ENCODE measurements at places on chromosomes 4 and X.

DNA sequence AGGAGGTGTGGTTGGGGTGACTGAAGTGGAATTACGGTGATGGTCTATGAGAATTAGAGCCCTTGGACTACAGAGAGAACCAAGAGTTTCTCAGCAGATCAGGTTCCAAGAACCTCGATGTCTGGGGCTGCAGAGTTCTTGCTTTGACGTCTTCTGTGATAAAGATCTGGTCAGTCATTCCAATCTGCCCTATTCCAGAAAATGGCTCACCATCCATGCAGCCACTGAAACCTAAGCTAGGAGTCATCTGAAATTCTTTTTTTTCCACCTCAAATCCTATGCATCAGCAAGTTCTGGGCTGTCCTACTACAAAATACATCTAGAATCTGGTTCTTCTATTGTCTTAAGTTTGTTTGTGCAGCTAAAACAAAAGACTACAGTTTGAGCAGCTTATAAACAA lies 254.4 kb upstream of the PGRMC2 start:
- DNase-seq = no peak

GRCh38 chrX:110667706-110668105 lies 127.9 kb downstream of the CHRDL1 start:
- DNase-seq = no peak

DNA sequence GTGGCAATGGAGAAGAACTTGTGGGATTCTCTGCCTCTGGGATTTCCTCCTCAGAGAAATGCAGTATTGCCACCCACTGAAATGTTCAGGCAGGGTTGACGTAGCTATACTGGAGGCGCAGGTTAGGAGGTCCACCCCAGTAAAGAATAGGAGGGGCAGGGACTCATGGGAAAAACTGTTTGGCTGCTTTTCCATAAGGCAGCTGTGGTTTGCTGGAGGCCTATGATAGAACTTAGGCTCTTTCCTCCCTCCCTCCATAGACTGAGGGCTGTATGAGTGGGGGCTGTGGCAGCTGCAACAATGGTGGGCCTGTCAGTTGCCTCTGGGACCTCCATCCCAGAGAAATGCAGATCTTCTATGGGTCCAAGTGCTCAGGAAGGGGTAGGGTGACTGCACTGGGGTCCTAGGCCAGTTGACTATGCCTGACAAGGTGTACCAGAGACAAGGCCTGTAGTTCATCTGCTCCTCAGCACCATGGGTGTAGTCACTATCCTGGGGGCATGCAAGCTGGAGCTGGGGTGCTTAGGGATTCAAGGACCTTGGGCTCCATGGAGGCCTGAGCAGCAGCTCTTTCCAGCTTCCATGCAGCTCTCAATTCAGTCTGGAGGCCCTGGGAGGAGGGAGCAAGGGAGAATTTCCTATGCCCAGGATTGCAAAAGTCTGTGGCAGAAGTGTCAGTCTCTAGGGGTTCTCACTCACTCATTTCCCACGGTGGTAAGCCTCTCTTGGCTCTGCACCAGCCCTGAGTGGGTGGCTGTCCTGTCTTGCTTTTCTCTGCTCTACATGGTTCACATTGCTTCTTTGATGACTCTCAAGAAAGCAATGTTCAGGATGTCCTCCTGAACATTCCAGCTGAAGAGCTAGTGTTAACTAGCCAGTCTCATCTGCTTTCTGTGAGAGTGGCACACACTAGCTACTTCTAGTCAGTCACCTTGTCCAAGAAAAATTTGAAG lies 353.0 kb downstream of the IDS start:
- DNase-seq = no peak

DNA sequence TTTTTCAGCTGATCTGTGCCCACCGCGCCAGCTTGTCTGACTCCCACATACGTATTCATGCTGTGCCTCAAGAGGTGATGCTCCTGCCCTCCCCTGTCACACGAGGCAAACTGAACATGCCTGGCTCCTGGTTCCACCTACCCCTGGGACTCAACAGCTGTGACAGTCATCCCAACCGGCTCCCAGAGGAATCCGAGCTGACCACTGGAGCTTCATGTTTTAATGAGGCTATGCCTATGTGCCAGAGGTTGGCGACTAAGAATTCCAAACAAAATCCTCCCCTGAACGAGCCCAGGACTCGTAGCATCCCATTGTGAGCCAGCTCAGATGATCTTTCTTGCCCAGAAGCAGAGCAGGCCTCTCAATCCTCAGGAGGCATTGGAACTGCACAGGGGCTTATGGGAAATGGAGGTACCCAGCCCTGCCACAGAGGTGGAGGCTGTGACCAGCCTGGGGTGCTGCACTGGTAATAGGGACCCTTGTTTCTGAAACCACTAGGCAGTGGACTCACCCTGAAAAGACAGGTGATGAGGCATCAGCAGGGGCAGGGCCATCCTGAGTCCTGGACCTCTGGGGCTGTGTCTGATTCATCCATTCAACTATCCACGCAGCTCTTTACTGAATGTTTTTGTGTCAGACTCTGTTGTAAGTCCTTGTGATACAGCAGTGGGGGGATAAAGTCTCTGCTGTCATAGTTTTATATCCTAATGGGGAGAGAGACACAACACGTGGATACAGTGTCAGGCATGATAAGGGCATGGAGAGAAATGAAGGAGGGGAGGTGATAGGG lies 325.0 kb downstream of the EVC2 start:
- DNase-seq = no peak

GRCh38 chr4:180717451-180718033 lies 1525.7 kb upstream of the TENM3 start:
- DNase-seq = no peak

DNA sequence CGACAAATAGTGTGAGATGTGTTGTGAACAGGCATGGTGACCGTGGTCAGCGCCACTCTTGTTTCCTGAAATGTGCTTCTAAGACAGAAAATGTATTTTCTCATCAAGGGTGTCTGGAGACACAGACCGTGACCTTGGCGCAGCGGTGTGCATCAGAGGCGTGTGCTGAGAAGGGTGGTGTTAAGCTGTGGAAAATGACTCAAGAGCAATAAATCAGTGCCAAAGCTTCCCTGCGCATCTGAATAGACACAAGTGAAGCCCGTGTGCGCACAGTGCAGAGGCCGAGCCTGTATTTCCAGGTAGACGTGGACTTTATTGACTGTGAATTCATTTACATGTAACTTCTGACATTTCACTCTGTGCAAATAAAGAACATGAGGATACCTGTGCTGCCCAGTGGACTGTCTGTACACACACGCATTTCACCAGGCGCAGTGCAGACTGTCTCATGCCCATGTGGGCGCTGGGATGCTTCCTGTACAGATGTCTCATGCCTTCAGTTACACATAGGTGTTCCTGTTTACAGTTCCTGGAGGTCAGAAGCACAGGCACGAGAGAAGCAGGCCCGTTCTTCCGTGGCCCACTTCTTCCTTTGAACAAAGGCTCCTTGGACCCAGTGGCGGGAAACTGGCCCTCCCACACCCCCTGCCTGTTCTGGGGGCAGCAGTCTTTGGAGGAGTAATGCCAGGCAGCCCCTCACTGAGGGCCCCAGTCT lies 31.9 kb downstream of the NSG1 start:
- DNase-seq = no peak

DNA sequence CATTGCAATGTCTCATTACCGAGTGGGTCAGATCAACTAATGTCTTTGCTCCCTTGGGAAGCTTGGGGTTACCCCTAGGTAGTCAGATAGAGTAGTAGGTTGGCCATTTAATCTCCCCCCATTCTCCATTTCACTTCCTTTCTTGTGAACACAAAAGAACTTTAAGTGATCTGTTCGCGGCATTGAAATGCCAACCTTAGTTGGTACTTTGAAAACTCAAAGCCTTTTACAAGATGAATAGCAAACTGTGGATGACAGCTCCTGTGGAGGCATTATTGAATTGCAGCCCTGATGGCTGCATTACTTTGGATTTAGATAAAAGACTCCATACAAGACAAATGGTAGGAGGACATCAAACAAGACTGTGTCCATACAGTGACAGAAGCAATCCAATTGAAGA lies 469.1 kb downstream of the GBA3 start:
- no peak for DNase-seq

DNA sequence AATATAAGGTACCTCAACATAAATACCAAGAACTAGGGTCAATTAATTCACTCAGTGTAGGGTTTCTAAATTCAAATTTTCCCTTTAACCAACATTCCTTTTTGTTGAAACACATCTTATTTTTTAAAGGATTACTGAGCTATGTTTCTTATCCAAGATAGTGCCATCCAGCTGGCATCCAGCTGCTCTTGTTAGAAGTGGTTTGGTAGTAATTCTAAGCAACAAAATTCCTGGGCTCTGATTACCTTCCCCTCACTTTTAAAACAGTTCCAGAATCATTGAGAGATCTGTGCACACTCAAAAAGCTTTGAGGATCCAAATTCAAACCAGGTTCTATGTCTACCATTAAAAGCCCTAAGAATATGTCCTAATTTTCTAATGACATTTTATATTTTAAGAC lies 583.7 kb downstream of the TRIML1 start:
- no peak for DNase-seq

All from activated naive CD4-positive, alpha-beta T cell treated with anti-CD3 and anti-CD28 coated beads, Interleukin-2, amount 50 U/mL, for 16 hours (primary cell).